ENCODE measurements at places on chromosomes 2 and 18. TPM values are rescaled to one million over a fixed set of nuclear protein-coding genes. Genes with fewer than 3 reads are reported as not detected.

The ARHGEF4 gene
- 6.2 TPM for total RNA-seq

The RAB10 gene
- 125 TPM for total RNA-seq

The KIF1A gene
- not detected for total RNA-seq

The FLACC1 gene
- 2.0 TPM for total RNA-seq

The TNFAIP6 gene
- 19.3 TPM for total RNA-seq

The ACKR3 gene
- 7.8 TPM for total RNA-seq

Measured in cardiac ventricle fibroblast (primary cell).